ENCODE measurements at places on chromosomes 12 and 14. TPM values are rescaled to one million over a fixed set of nuclear protein-coding genes. Genes with fewer than 3 reads are reported as not detected.
A peak's percentile ranks its signal among the peaks of the same experiment; 100 is the strongest.

GRCh38 chr12:125503128-125503527 is 437.9 kb downstream of the AACS start:
- no peaks in the 10 kb centered on the region for H3K4me1 ChIP-seq
- no peaks in the 10 kb centered on the region for H3K27me3 ChIP-seq
- no peak overlapping the region for H3K4me3 ChIP-seq
- no peaks in the 10 kb centered on the region for H3K36me3 ChIP-seq

- H3K4me1 ChIP-seq, result no peaks in the 10 kb centered on the region
- H3K27ac ChIP-seq, result no peak overlapping the region
- peaks cover 2% of the 10 kb centered on the region for H3K27me3 ChIP-seq
- H3K4me3 ChIP-seq, result no peak overlapping the region
- no peak for DNase-seq
These were observed 157.6 kb downstream of the SUDS3 start for GRCh38 chr12:118534003-118534402.

The PTPN11 gene
- total RNA-seq, result 33.7 TPM

The RTN1 gene
- 0.33 TPM for total RNA-seq

GRCh38 chr12:108419949-108420348 is 80.8 kb upstream of the CMKLR1 start:
- DNase-seq, result no peak
- H3K36me3 ChIP-seq, result no peaks in the 10 kb centered on the region
- H3K4me1 ChIP-seq, result no peaks in the 10 kb centered on the region

DNA sequence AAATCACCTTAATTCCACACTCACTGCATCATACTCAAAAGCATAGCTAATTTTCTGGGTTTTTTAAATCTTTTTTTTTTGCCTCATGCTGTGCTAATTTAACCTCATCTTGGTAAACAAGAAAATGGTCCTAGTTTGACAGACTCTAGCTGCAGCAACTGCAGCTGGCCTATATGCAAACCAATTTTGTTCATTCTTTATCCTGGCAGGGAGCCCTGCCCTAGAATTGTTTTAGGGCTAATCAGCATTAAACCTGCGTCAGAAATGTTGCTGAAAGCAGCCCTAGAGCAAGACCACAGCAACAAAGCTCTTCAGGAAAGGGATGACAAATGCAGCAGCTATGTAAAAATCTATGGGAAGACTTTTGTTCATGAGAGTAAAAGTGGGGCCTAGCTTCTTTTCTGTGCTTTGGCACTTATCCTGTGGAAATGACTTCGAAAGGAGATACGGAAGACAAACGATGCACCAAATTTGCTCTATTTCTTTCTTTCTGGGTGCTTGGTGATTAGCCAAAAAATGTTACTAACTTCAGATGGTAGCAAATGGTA is 72.2 kb downstream of the DENND5B start:
- H3K27ac ChIP-seq, result no peak overlapping the region
- H3K4me1 ChIP-seq, result peaks cover 6% of the 10 kb centered on the region
- no peak for DNase-seq
- H3K4me3 ChIP-seq, result no peak overlapping the region
- H3K36me3 ChIP-seq, result no peaks in the 10 kb centered on the region

The C12orf50 gene
- not detected for total RNA-seq

The WDHD1 gene
- 14.1 TPM for total RNA-seq

DNA sequence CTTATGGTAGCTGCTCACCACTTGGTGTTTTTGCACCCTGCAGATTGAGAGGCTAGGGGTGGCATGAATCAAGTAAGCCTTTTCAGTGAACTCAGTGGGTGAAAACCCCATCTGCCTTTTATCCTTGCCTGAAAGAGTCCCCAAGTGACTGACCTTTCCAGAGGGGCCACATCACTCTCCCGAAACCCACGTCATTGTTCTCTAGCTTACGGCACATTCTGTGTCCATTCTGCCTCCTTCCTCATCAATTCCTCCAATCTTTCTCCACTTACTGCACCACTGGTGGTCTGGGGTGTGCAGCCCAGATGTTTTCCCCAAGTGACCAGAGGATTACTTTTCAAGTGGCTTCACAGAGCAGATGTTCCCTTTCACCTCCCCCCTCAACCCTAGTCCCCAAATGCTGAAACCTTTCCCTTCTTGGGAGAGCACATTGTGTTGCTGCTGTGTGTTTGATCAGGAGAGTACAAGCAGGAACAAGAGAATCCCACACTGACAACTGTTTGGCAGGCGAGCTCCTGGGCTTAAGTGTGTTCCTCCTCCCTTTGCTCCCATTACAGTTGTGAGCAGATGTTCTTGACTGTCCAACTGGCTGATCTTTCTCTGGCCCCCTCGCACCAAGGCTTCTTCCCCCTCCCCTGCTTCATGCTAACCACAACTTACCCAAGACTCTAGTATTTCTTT is 138.0 kb upstream of the IGF1 start:
- H3K27me3 ChIP-seq, result no peaks in the 10 kb centered on the region
- H3K36me3 ChIP-seq, result no peaks in the 10 kb centered on the region

The BEST3 gene
- total RNA-seq, result not detected

The SDSL gene
- 25.9 TPM for total RNA-seq

GRCh38 chr12:91104812-91105466 is 6.4 kb downstream of the LUM start:
- H3K4me3 ChIP-seq, result no peak overlapping the region
- H3K36me3 ChIP-seq, result no peaks in the 10 kb centered on the region
- no peaks in the 10 kb centered on the region for H3K4me1 ChIP-seq
- DNase-seq, result no peak
- no peaks in the 10 kb centered on the region for H3K27me3 ChIP-seq

GRCh38 chr14:84065811-84066210 is 1464.1 kb upstream of the FLRT2 start:
- DNase-seq, result no peak
- H3K27me3 ChIP-seq, result no peaks in the 10 kb centered on the region
- H3K4me3 ChIP-seq, result no peak overlapping the region
- H3K36me3 ChIP-seq, result no peaks in the 10 kb centered on the region

DNA sequence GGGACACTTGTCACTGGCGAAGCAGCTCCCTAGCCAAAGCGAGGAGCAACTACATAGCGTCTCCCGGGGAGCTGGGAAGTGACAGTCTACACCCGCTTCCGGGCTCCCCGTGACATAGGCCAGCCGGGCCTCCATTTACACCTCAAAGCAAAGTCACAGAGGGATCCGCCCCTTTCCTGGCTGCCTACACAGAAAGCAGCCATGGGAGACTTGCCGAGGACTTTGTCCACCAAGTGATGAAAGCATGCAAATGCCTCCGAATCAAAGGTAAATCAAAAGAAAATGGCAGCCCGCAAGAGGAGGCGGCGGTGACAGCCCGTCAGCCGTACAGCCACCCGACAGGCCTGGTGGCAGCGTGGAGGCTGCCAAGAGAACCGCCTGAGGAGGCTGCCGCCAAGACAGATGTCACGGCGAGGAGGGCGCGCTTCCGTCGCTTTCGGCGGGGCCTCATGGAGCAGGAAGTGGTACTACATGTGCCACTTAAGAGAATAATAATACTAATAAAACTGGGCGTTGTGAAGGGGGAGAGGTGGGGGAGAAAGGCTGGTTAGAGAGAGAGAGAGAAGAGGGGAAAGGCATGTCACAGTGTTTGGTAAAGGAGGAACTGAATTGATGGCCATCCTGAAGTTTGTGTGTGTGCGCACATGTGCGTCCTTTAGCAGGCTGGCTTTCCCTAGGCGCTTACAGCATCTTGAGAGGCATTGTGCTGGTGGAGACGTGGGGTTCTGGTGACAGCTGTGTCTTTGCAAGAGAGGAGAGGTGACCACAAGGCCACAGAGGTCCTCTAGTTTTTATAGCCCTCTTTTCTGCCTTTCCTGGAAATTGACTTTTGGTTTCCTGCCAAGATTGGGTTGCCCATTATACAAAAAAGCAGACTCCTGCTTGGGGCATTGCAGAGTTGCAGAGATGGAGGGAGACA is 661.7 kb downstream of the VRK1 start:
- no peak overlapping the region for H3K27ac ChIP-seq
- H3K36me3 ChIP-seq, result no peaks in the 10 kb centered on the region
- H3K4me3 ChIP-seq, result peak overlapping the region; percentile 18
- no peaks in the 10 kb centered on the region for H3K4me1 ChIP-seq
- peak; percentile 37 for DNase-seq

- peak within 1 kb of the TSS; percentile 57 for H3K4me3 ChIP-seq
- peaks cover 28% of the 10 kb centered on the region for H3K4me1 ChIP-seq
- DNase-seq, result peak; percentile 36
- no peak within 1 kb of the TSS for H3K27ac ChIP-seq
These were observed at the start of gene LGR5 for GRCh38 chr12:71439613-71440344. Gene LGR5 (plus strand): TSS chr12:71439798. CDS start chr12:71440081, 283 bp downstream.

GRCh38 chr12:22626406-22626805 is 1.4 kb downstream of the ETNK1 start:
- H3K27ac ChIP-seq, result peak overlapping the region; percentile 97
- H3K27me3 ChIP-seq, result no peaks in the 10 kb centered on the region
- H3K4me1 ChIP-seq, result peaks cover 7% of the 10 kb centered on the region
- no peak for DNase-seq

- no peaks in the 10 kb centered on the region for H3K27me3 ChIP-seq
- H3K4me1 ChIP-seq, result no peaks in the 10 kb centered on the region
- no peaks in the 10 kb centered on the region for H3K36me3 ChIP-seq
- H3K27ac ChIP-seq, result no peak overlapping the region
- DNase-seq, result no peak
These were observed 31.8 kb upstream of the CLEC4E start for GRCh38 chr12:8572507-8572906.

The PPP1R3E gene
- 4.7 TPM for total RNA-seq

The ASCL1 gene
- total RNA-seq, result not detected

- no peak overlapping the region for H3K27ac ChIP-seq
- H3K36me3 ChIP-seq, result no peaks in the 10 kb centered on the region
- H3K4me1 ChIP-seq, result peaks cover 13% of the 10 kb centered on the region
- no peak for DNase-seq
- no peak overlapping the region for H3K4me3 ChIP-seq
- no peaks in the 10 kb centered on the region for H3K27me3 ChIP-seq
These were observed 231.5 kb downstream of the MSRB3 start for GRCh38 chr12:65510007-65510406.

GRCh38 chr12:32305163-32305562 is 94.2 kb upstream of the FGD4 start:
- no peaks in the 10 kb centered on the region for H3K36me3 ChIP-seq
- no peak overlapping the region for H3K4me3 ChIP-seq
- H3K27me3 ChIP-seq, result no peaks in the 10 kb centered on the region
- no peak overlapping the region for H3K27ac ChIP-seq
- H3K4me1 ChIP-seq, result no peaks in the 10 kb centered on the region
- no peak for DNase-seq

- H3K4me1 ChIP-seq, result peaks cover 37% of the 10 kb centered on the region
- no peaks in the 10 kb centered on the region for H3K36me3 ChIP-seq
- no peaks in the 10 kb centered on the region for H3K27me3 ChIP-seq
- H3K4me3 ChIP-seq, result no peak overlapping the region
- no peak for DNase-seq
These were observed 25.7 kb upstream of the TC2N start for GRCh38 chr14:91893007-91893406.

GRCh38 chr12:117098361-117099217 is 627 bp downstream of the TESC start:
- no peaks in the 10 kb centered on the region for H3K36me3 ChIP-seq
- H3K27ac ChIP-seq, result no peak overlapping the region
- peaks cover 4% of the 10 kb centered on the region for H3K27me3 ChIP-seq
- H3K4me1 ChIP-seq, result peaks cover 12% of the 10 kb centered on the region
- H3K4me3 ChIP-seq, result peak overlapping the region; percentile 71
